Nephron progenitor cell (in vitro differentiated cells): ENCODE measurements at places on chromosomes 5 and 9.

DNA sequence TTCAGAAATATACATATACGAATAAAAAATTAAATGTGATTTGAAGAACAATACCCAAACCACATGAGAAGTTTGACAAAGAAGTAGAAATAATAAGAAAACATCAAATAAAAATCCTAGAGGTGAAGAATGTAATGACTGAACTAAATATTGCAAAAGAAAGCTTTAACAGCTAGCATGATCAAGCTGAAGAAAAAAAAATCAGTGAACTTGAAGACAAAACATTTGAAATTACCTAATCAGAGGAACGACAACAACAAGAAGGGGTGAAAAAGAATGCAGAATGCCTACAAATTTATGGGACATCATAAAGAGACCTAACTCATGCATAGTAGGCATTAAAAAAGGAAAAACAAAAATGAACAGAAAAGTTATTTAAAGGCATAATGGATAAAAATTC, 60.5 kb upstream of the SPEF2 start:
- no peak for DNase-seq
- no peaks in the 10 kb centered on the region for H3K4me1 ChIP-seq
- no peak overlapping the region for H3K4me3 ChIP-seq
- no peaks in the 10 kb centered on the region for H3K27me3 ChIP-seq
- H3K27ac ChIP-seq: no peak overlapping the region

DNA sequence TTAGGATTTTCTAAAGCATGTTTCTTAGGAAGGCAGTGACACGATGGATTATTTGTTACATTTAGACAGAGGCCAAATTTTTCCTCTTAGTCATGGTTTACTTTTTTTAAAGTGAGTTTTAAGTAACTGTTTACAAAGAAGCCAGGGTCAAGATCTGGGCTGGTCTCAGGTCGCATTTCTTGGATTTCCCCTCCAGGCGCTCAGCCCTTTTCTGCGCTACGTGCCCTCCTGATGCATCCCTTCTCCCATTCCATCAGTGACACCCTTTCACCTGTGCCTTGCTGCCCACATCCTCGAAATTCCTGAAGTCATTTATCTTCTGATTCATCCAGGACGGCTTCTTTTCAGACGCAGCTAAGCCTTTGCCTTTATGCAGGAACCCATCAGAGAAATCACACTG, 330.3 kb downstream of the IRX1 start:
- peaks cover 19% of the 10 kb centered on the region for H3K4me1 ChIP-seq
- no peak overlapping the region for H3K4me3 ChIP-seq
- H3K27ac ChIP-seq: no peak overlapping the region

DNA sequence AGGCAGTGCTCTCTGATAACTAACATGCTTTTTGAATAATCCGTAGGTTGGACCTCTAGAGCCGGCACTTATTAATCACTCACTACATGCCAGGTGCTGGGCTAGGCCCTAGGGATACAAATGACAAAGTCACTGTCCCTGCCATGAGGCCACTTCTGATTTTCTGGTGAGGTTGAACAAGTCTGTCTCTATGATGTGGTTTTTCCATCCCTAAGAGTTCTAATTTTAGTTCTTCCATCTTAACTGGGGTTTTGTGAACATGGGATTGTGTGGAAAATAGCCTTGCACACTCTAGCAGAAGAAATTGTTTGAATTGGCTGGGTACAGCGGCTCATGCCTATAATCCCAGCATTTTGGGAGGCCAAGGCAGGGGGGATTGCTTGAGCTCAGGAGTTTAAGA, 64.6 kb downstream of the IL31RA start:
- no peaks in the 10 kb centered on the region for H3K36me3 ChIP-seq
- H3K27ac ChIP-seq: no peak overlapping the region
- H3K27me3 ChIP-seq: no peaks in the 10 kb centered on the region
- DNase-seq: no peak

DNA sequence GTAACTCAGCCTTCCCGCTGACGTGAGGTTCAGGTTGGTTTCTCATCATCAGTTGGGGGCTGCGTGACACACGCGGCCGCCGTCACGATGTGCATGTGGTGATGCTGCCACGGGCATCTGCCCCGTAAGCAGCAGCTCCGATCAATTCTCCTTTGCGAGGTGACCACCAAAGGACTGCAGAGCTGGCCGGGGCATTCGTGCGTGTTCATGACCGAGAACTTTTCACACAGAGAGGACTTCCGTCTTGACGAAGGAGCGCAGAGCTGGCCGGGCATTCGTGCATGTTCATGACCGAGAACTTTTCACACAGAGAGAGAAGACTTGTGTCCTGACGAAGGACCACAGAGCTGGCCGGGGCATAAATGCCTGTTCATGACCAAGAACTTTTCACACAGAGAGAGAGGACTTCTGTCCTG, 3.8 kb upstream of the LCN1 start:
- no peak overlapping the region for H3K4me3 ChIP-seq
- H3K4me1 ChIP-seq: peaks cover 43% of the 10 kb centered on the region
- H3K27me3 ChIP-seq: peaks cover 18% of the 10 kb centered on the region
- peak overlapping the region; percentile 57 for H3K27ac ChIP-seq
- no peaks in the 10 kb centered on the region for H3K36me3 ChIP-seq

DNA sequence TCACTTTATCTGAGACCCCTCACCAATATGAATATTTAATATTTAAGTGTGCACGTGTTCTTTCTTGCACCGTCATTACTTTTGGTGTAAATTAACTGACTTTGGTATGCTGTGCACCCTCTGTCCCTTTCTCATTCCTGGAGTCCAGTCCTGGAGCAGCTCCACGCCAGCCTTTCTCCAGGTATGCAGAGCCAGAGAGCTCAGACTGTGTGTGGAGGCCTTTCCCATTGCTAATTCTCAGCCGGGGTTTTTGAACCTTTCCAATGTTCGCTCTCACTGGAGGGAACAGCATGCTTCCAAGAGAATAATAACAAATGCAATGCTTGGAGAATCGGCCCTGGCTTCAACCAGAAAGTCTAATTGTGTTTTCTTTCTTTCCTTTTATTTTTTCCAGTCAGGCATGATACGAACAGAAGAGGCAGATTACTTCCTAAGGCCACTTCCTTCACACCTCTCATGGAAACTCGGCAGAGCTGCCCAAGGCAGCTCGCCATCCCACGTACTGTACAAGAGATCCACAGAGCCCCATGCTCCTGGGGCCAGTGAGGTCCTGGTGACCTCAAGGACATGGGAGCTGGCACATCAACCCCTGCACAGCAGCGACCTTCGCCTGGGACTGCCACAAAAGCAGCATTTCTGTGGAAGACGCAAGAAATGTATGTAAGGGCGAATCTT, 41.7 kb downstream of the ADAMTS16 start:
- H3K4me1 ChIP-seq: peaks cover 10% of the 10 kb centered on the region
- peaks cover 57% of the 10 kb centered on the region for H3K27me3 ChIP-seq
- no peak overlapping the region for H3K27ac ChIP-seq
- no peaks in the 10 kb centered on the region for H3K36me3 ChIP-seq
- no peak for DNase-seq

DNA sequence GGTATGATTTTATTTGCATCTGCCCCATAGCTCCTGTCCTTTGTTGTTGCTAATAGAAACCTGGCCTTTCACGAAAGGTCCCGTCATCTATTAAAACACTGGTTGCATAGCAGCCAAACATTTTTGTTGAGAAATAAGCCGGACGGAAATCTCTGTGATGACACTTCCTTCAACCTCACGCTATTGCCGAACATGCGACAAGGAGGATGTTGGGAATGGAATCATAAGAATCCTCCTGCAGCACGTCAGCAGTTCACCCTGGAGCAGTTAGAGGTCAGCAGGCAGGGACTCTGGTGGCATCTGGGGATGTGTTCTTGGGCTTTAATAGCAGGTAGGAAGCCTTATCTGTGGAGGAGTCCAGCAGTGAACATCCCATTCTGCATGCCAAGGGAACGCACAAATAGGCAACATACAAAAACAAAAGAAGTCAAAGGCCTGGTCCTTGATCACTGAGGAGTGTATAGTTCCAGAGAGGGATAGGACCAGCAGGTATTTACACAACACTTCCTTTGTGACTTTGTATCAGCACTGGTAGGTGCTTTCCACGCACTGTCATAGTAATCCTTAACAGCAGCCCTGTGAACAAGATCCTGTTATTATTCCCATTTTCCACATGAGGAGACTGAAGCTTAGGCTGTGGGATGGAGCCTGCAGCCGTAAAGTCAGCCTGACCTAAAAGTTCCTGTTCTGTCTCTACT, 33.4 kb downstream of the ARHGAP26 start:
- H3K36me3 ChIP-seq: no peaks in the 10 kb centered on the region
- H3K27ac ChIP-seq: no peak overlapping the region

DNA sequence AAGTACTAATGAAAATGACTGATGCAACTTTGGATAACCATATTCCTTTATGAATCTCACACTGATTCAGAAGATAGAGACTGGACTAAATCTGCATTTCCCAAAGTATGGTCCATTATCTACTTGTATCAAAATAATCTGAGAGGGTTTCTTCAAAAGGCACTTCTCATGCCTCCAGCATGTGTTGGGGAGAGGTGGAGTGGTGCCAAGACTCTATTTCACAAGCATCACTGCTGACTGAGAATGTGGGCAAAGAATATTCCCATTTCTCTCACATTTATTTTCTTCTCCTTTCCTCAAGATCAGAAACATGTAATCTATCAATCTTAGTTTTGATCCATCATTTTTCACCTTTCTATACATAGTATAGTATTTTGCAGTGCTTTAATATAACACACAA, 135.4 kb downstream of the GABRB2 start:
- H3K27me3 ChIP-seq: no peaks in the 10 kb centered on the region
- no peak overlapping the region for H3K4me3 ChIP-seq
- no peak for DNase-seq
- no peak overlapping the region for H3K27ac ChIP-seq
- no peaks in the 10 kb centered on the region for H3K4me1 ChIP-seq

- H3K4me3 ChIP-seq: peak overlapping the region; percentile 92
- peaks cover 43% of the 10 kb centered on the region for H3K4me1 ChIP-seq
- no peak for DNase-seq
- H3K27me3 ChIP-seq: peaks cover 5% of the 10 kb centered on the region
- peaks cover 12% of the 10 kb centered on the region for H3K36me3 ChIP-seq
- no peak overlapping the region for H3K27ac ChIP-seq
These were observed 256.0 kb downstream of the DOCK8 start for GRCh38 chr9:470552-471194.

- H3K36me3 ChIP-seq: no peaks in the 10 kb centered on the region
- DNase-seq: no peak
- H3K27me3 ChIP-seq: no peaks in the 10 kb centered on the region
- no peak overlapping the region for H3K27ac ChIP-seq
- peaks cover 30% of the 10 kb centered on the region for H3K4me1 ChIP-seq
- H3K4me3 ChIP-seq: no peak overlapping the region
These were observed 393.3 kb downstream of the PLK2 start for GRCh38 chr5:58066557-58066956.

- H3K27ac ChIP-seq: peak overlapping the region; percentile 32
- H3K27me3 ChIP-seq: peaks cover 33% of the 10 kb centered on the region
These were observed 236.6 kb downstream of the GADD45G start for GRCh38 chr9:89841456-89841855.

DNA sequence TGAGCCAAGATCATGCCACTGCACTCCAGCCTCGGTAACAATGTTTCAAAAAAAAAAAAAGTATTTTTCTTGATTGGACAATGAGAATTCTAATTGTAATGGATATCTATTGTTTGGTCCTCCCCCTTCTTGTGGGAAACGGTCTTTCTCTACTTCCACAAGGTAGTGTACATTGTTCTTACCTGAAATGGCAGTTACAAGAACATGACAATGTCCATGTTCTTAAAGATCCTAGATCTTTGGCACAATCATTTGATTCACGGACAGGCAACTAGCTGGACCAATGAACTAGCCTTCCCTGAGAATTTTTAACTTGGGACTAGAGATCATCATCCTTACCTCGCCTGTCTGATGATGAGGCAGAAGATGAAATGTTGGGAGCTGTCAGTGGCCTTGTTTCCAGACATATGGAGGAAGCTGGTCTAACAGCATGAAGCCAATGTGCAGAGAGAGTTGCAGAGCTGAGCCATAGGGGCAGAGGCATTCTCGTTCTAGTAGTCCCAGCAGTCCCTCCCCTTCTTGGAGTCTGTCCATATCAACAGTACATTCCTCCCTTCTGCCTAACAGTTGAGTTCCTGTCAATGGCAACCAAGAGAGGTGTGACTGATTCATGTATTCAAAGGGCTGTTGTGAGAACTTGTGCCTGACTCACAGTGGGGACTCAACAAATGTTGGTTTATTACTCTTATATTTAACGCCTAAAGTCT, 2.1 kb upstream of the MARCHF6 start:
- DNase-seq: no peak
- H3K36me3 ChIP-seq: peaks cover 5% of the 10 kb centered on the region
- H3K4me1 ChIP-seq: peaks cover 39% of the 10 kb centered on the region
- peak overlapping the region; percentile 78 for H3K4me3 ChIP-seq
- H3K27ac ChIP-seq: no peak overlapping the region

- no peak overlapping the region for H3K27ac ChIP-seq
- no peaks in the 10 kb centered on the region for H3K36me3 ChIP-seq
- DNase-seq: no peak
- H3K4me1 ChIP-seq: no peaks in the 10 kb centered on the region
These were observed 200.1 kb upstream of the DAB2 start for GRCh38 chr5:39624890-39625289.

GRCh38 chr9:117682955-117683710, 21.1 kb upstream of the TLR4 start:
- H3K27ac ChIP-seq: no peak overlapping the region
- H3K36me3 ChIP-seq: no peaks in the 10 kb centered on the region
- H3K4me1 ChIP-seq: no peaks in the 10 kb centered on the region
- H3K4me3 ChIP-seq: no peak overlapping the region
- H3K27me3 ChIP-seq: peaks cover 4% of the 10 kb centered on the region

DNA sequence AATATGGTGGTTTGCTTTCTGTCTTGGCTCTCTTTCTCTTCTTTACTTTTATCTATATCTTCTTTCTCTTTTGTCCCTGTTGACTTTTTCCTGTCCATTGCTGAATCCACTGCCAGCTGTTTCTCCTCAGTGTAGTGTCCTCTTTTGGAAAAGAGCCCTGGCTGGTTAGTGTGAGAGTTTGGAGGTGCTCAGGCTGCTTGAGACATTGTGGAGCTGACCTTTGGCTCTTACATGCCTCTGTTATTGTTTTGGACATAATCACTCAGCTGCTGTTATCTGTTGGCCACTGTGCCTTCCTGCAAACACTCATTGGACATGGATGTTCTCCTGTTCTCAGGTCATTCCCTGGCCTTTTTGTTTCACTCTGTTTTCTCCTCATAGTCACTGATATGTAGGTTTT, 295.4 kb upstream of the RIOK2 start:
- H3K27ac ChIP-seq: peak overlapping the region; percentile 59
- peaks cover 5% of the 10 kb centered on the region for H3K4me1 ChIP-seq
- H3K4me3 ChIP-seq: no peak overlapping the region
- no peak for DNase-seq
- H3K36me3 ChIP-seq: no peaks in the 10 kb centered on the region
